Fibroblast of villous mesenchyme (primary cell): ENCODE measurements at places on chromosomes 5 and 9.

DNA sequence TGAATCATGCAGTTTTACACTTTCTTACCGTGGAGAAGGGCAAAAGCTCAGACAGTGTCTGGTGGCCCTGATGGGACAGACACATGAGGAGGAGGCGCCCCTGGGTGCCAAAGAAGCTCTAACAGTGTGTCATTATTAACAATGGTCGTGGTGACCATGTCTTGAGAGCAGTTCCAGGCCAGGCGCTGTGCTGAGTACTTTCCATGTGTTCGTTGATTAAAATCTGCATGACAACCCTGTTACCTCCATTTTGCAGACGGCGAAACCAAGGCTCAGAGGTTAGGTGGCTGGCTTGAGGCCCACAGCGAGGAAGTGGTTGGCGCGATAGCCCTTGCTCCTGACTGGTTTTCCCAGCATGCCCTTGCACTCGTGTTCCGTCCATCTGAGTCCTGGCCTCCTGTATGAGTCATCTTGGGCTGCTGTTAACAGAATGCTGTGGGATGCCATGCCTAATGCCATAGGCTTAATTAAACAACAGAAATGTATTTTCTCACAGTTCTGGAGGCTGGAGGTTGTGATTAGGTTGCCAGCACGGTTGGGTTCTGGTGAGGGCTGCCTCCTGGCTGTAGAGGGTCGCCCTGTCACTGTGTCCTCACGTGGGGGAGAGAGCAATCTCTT lies 92.0 kb downstream of the AMBP start:
- peak; percentile 30 for DNase-seq

DNA sequence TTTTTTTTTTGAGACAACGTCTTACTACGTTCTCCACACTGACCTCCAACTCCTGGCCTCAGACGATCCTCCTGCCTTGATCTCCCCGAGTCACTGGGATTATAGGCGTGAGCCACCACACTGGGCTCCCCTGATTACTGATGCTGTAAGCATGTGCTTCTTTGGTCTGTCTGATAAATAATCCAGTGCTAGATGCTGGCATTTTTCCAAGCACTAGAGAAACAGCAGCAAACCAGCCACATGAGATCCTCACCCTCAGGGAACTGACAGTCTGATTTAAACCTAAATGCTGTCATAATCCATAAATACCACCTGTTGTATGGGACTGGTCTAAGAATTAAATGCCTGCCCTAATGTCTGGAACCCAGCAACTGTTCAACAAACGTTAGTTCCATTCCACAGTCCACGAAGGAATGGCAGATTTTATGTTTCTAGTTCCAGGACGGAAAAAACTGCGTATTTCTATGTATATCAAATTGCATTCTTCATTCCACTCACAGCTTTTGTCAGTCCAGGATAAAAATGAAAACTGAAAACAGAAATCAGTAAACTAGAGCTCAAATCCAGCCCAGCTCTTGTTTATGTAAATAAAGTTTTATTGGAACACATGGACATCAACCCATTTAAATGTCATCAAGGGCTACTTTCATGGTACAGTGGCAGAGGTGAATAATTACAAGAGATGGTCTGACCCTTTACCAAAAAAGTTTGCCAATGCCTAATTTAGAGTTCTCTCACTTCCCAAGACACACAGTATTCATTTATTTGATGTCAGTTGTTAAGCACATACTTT lies 20.1 kb downstream of the SLC35D2 start:
- DNase-seq = no peak

GRCh38 chr9:13728917-13729811 lies 449.7 kb upstream of the MPDZ start:
- DNase-seq = peak; percentile 17

- no peak for DNase-seq
Observed at GRCh38 chr5:1879292-1880263, 3.1 kb downstream of the IRX4 start.

DNA sequence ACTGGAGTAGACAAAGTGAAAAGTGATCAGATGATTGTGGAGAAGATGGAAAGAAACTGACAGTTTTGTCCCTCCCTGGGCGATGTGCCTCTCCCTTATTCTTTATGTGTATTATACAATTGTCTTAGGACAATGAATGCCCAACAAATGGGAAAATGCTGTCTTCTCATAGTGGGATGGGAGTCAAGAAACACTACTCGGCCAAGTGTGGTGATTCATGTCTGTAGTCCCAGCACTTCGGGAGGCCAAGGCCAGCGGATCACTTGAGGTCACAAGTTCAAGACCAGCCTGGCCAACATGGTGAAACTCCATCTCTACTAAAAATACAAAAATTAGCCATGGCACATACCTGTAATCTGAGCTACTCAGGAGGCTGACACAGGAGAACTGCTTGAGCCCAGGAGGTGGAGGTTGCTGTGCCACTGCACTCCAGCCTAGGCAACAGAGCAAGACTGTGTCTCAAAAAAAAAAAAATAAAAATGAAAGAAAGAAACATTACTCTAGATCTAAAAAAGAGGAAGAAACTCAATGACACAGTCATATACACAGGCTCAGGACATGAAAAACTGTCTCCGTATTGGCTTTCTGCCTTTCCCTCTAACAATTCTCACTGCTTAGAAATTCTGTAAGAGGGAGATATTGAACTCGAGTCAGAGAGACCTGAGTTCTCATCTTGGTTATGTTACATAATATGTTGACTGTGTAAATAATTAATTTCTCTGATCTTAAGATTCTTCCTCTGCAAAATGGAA lies 67.9 kb upstream of the TARS1 start:
- no peak for DNase-seq

DNA sequence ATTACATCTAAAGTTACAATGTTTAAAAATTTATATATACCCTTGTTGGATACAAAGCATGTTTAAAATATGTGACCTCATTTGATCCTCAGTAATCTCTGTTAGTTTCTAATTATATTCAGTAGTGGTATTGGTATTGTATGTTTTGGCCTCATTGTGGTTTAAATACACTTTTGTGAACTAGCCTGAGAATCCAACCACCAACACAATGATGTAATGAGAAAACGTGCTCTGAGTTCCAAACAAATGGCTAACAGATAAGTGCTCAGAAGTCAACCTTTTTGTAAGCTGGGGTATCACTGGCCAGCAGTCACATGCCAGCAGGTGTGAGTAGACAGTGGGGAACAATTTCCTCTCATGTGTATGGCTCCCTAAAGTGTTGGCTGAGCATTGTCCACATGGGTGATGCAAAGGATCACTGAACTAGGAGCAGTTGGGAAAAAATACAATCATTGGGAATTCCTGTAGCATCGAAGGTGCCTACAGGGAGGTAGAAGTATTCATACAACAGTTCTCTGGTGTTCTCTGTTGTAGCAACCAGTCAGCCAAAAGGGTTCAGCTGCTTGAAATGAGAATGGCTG lies 56.1 kb downstream of the DOCK8 start:
- no peak for DNase-seq

- DNase-seq = no peak
Observed at GRCh38 chr5:142686210-142686734, 382 bp upstream of the FGF1 start.

GRCh38 chr5:1807451-1808185 lies 6.4 kb downstream of the NDUFS6 start:
- DNase-seq = no peak
